ENCODE measurements at places on chromosomes 2 and 18.
A peak's percentile ranks its signal among the peaks of the same experiment; 100 is the strongest.

- no peak for DNase-seq
These were observed 33.1 kb upstream of the CYP27A1 start for GRCh38 chr2:218748741-218749441.

DNA sequence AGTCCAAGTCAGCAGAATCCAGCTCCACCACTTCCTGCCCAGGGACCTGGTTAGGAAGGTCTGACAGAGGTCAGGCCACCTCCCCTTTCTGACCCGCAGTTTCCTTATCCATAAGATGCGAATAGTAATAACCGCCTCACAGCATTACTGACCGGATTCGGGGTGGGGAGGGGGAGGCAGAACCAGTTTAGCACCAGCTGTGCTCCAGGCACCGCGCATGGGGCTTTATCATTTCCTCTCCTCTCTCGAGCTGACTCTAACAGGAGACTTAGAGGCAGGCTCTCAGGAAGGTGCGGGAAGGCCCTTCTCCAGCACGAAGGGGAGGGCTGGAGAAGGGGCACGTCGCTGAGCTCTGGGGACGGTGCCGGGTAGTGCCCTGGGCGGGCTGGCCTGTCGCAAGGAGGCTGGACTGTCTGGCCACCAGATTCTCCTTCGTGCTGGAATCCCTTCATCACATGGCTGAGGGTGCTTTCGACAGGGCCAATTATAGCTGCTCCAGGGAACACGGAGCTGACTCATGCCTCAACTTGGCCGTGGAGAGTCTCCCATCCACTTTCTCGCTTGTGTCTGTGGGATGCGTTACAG, 5.7 kb downstream of the EHD3 start:
- peak; percentile 91 for DNase-seq

DNA sequence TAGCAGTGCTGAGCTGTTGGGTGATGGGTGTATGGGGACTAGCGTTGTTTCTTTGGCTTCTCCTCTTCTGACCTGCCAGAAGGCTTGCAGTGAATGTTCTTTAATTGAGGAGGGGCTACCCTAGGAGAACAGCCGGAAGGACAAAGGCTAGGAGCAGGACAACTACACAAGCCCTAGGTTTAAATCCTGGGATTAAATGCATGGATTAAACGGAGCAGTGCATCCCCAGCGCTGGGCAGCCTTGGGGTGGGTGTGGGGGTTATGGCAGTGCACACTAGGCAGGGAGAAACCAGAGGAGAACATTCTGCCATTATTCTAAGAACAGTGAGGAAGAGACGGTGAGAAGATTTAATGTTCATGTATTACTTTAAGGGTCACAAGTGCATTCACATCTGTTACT, 86.4 kb upstream of the MCFD2 start:
- DNase-seq, result no peak

GRCh38 chr2:1750933-1751766, 6.8 kb upstream of the PXDN start:
- DNase-seq, result peak; percentile 41

DNA sequence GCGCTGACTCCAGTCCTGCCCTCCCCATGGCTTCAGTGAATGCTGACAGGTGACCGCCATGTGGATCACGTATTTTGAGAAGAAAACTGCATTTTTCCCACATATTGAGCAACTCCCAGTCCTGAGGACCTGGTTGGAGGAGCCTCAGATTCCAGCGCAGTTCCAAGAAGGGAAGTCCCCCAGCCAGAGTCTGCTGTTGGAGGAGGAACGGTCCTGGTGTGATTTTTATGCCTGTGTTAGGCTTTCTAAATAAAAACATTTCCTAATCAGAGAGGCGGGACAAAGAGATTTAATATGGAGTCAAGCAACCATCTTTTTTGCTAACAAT, 32.3 kb upstream of the COL6A3 start:
- DNase-seq, result no peak

- no peak for DNase-seq
These were observed 73.7 kb upstream of the LAPTM4A start for GRCh38 chr2:20125164-20125563.

DNA sequence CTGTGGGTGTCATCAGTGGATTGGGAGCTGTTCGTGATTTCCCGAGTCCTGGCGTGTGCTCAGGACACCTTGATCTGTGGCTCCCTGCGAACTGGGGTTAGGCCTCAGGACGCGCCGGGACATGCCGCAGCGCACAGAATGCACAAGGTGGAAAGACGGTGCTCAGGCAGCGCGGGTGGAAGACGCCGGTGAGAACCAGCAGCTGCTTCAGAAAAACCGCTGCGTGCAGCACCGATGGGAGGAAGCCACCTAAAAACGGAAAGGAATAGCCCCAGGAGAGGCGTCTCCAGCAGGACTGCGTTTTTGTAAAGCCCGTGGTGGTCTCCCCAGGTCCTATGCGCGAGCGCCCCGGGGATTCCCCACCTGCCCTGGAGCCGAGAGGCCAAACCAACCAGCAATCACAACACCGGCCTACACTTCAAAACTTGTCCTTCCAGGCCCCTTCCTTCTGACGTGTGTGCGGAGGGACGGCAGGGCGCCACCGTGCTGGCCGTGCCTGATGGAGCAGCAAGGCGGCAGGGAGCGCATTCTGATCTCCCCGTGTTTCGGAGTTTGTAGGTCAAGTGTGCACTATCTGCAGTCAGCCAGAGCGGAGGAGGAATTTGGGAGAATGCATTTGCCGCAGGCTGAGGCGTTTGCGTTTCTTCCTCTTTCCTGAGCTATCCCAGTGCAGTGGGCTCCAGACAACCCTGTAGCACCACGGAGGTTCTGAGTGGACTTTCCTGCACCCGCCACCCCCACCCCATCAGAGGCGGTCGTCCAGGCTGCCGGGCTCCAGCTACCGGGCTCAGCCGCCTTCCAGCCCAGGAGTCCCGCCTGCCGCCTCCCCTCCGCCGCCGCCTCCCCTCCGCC, 32.2 kb downstream of the RTP5 start:
- DNase-seq, result no peak

DNA sequence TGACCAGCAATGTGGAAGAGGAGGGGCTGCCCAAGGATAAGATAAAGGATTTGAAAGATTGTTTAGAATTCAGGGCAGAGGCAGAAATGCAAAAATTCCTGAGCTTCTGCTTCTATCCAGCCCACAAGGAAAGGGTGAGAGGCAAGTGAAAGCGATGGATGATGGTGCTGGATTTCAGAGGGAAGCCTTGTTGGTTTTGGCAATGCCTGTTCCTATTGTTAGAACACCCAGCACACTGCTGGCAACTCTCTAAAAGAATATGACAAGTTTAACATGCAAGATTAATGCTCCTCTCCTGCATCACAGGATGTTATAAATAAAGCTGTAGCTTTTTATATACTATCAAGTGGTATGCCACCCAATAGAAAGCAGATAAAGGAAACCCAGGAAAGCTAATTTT, 92.6 kb downstream of the ZNF385B start:
- DNase-seq, result no peak

DNA sequence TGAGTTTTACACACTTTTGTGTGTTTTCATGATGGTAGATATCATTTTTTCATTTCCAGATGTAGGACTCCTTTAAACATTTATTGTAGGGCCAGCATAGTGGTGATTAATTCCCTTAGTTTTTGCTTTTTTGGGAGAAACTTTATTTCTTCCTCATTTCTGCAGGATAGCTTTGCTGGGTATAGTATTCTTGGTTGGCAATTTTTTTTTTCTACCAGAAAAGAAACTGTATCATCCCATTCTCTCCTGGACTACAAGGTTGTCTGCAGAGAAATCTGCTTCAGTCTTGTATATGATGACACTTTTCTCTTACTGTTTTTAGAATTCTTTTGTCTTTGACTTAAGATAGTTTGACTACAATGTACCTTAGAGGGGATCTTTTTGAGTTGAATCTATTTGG, 37.8 kb upstream of the RHOB start:
- no peak for DNase-seq

DNA sequence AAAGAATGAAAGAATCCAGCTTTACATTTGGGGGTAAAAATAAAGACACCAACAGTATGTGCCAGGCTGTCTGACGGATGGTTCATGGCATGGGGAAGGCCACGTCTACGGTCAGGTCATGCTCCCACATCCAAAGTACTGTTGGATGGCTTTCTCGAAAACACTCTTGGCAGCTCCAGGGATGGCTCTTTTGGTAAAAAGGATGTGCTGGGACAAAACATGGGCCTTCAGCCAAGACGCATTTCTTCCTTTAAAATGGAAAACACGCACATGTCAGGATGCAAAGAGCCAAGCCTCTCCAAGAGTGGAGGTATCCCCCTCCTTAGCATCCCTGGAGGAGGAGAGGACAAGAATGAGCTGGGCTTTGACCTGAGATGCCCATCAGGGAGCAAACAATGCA, 376.5 kb upstream of the KLHL29 start:
- DNase-seq, result no peak

- DNase-seq, result no peak
These were observed 59.9 kb downstream of the RNF152 start for GRCh38 chr18:61832858-61833257.

DNA sequence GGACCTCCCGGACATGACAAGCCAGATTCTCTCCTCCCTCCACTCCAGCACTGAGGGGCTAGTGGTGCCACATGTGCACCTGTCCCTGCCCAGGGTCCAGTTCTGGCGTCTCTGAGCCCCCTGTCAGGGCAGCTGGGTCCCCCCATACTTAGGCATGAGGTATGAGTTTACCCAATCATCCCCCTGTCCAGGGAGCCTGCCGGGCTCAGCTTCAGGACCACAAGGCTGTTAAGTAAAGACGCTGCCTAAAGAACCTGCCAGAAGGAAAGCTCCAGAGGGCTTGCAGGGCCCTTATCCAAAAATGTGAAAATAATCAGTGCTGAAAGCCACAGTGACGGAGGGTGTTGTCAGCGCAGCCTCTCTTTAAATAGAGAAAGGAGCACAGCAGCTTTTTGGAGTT, 40.0 kb downstream of the SH3BP4 start:
- no peak for DNase-seq

Data from gastrocnemius medialis (tissue), 4 donors.